ENCODE measurements at places on chromosomes 3 and 15.
A peak's percentile ranks its signal among the peaks of the same experiment; 100 is the strongest.

- peaks cover 4% of the 10 kb centered on the region for H3K36me3 ChIP-seq
- H3K4me3 ChIP-seq: no peak overlapping the region
Observed at GRCh38 chr15:57611938-57612337, 20.2 kb downstream of the MYZAP start.

- no peak for DNase-seq
- H3K4me3 ChIP-seq: no peak overlapping the region
- H3K36me3 ChIP-seq: no peaks in the 10 kb centered on the region
Observed at GRCh38 chr3:14245248-14245639, 66.6 kb downstream of the LSM3 start.

DNA sequence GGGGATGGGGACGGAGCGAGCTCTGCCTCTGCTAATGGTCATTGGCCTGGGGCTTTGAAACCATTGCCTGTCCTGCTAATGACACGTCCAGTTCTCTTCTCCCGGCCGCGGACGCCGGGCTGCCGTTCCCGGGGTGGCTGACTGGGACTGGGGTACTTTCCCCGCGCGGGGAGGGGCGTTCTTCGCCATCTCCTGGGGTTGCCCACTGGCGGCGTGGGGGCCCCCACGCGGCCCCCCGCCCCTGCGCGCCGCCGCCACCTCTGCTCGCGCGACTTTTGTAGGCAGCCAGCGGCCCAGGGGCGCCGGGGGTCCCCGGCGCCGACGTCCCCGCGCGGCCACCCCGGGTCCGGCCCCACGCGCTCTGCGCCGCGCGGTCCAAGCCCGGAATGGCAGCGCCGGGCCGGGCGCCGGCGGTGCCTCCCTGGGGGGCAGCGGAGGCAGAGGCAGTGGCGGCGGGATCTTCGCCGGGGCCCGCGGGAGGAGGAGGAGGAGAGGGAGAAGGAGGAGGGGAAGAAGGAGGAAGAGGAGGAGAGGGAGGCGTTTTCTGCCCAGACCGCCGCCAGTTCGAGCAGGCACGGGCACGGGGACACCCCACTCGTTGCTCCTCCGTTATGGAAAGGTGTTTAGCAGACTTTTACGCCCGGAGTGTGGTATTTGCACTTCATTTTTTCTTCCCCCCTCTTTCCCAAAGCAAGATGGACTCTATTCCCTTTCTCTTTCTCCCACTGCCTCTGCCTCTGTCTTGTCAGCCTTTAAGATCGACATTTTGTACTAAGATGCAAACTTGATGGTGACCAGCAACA is 2.3 kb downstream of the BBX start:
- H3K27me3 ChIP-seq: no peaks in the 10 kb centered on the region
- H3K36me3 ChIP-seq: peaks cover 3% of the 10 kb centered on the region
- H3K4me1 ChIP-seq: peaks cover 47% of the 10 kb centered on the region
- peak; percentile 20 for DNase-seq

GRCh38 chr15:84840741-84841429 is 23.7 kb downstream of the ALPK3 start:
- no peak for DNase-seq
- H3K27ac ChIP-seq: no peak overlapping the region
- H3K27me3 ChIP-seq: no peaks in the 10 kb centered on the region
- H3K36me3 ChIP-seq: no peaks in the 10 kb centered on the region

DNA sequence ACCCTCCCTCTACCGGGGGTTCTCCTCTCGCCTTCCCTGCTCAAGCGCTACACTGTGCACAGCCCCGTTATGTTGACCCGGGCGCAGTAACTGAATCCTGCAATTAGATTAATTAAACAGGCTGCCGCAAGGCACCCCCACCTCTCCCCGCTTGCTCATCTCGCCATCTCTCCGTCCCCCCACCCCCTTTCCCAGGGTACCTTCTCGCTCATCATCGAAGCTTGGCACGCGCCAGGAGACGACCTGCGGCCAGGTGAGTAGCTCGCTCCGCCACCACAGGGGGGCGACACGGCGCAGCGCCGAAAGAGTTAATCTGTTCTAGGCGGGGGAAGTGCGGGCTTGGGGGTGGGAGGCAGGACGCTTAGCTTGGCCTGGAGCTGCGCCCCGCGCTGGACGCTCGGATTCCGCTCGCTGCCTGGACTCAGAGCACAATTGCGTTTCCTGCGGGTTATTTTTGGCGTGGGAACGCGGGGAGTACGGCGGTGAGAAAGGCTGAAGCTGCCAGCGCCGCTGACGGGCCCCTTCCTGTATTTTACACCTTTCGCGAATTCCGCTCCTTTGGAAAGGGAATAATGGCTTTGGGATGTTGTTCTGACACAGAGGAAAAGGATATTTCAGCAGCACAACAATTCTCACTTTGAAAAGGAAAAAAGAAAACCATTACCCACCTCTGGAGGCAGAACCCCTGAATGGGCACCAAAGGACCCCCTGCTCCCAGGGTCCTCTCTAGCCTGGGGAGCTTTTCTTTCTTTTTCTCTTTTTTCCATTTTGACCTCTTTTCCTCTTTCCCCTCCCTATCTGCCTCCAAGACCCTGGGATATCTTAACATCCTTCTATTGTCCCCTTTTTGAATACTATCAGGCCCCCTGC is 1.5 kb downstream of the DLL4 start:
- H3K27me3 ChIP-seq: peaks cover 76% of the 10 kb centered on the region
- H3K27ac ChIP-seq: peak overlapping the region; percentile 81
- DNase-seq: no peak
- H3K36me3 ChIP-seq: no peaks in the 10 kb centered on the region

DNA sequence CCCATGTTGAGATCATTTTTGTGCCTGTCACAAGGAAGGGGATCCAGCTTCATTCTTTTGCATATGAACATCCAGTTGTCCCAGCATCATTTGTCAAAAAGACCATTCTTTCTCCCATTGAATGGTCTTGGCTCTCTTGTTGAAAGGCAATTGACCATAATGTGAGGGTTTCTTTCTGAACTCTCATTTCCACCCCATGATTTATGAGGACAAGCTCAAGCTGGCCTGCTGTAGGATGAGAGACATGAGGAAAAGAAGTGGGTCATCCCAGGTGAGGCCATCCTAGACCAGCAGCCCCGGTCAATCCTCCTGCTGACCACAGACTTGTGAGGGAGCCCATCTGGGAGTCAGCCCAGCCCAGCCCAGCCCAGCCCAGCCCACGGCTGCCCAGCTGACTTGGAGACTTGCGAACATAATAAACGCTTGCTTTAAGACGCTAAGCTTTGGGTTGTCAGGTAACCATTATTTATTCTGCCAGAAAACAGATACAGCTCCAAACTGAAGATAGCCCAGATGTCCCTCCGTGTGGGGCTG is 69.0 kb downstream of the LINGO1 start:
- no peak overlapping the region for H3K4me3 ChIP-seq
- peaks cover 24% of the 10 kb centered on the region for H3K27me3 ChIP-seq
- H3K27ac ChIP-seq: no peak overlapping the region
- no peaks in the 10 kb centered on the region for H3K36me3 ChIP-seq
- DNase-seq: no peak
- no peaks in the 10 kb centered on the region for H3K4me1 ChIP-seq

- no peak overlapping the region for H3K27ac ChIP-seq
- DNase-seq: no peak
- no peaks in the 10 kb centered on the region for H3K27me3 ChIP-seq
Observed at GRCh38 chr15:76829939-76830338, 75.2 kb downstream of the SCAPER start.
